ENCODE measurements at places on chromosomes 13 and 19.

DNA sequence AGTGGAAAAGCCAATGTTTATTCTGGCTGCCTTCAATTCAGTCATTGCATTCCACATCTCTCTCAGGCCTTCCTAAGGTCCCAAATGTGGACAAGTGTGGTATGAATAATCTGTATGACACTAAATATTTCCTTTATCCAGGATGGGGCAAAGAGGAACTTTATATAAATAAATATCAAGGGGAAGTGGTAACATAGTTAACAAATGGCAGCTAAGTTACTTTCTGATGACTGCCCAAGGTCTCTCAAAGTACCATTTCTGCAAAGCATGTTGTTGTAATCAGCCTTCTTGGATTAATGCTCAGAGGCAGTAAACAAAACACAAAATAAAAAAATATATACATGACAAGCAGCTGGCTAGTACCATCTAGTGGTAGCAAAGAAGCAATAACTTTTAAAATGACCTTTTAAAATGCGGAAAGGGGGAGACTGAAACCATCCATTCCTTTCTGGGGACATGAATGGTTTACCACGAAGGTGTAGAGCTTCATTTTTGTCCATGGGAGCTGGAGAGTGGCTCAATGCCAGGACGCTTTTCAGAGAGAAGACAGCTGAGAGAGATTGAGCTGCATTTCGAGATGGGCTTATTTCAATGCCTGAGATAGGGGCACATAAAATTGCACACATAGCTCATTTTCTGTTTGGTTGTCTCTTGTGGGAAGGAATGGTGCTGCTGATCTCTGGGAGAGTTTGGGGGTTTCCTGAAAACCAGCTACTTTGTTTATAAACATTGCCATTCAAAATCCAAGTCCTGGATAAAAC lies 259.2 kb downstream of the RFC3 start:
- DNase-seq, result no peak

DNA sequence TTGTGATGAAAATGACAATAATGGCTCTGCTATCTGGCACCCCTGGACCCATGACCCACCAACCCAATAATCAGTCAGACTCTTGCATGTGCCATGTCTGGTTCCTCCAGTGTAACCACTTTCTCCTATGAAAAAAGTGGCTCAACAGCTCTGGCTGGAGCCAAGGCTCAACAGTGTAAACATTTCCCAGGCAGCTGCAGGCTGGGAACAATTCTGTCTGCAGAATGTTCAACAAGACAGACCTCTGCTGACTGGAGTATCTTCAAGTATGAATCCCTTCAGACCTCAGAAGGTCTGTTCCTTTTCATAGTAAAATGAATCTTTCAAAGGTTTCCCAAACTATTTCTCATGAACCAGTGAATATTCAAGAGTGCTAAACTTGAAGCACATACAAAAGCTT lies 410.1 kb upstream of the HTR2A start:
- no peak for DNase-seq

DNA sequence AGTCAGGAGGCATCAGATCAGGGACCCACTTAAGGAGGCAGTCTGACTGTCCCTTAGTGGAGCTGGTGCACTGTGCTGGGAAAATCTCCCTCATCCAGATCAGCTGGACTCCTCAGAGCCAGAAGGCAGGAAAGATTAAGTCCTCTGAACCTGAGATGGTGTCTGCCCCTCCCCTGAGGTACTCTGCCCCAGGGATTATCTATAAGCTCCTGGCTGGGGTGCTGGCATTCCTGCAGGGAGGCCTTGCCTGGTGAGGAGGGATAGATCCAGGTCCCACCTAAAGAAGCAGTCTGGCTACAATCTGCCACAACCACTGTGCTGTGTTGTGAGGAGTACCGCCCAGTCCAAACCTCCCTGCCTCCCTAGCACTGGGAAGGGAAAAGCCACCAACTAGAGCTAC lies 81.2 kb downstream of the NHLRC3 start:
- DNase-seq, result no peak

- DNase-seq, result no peak
Observed at GRCh38 chr13:80690208-80690607, 349.3 kb upstream of the SPRY2 start.

- DNase-seq, result no peak
Observed at GRCh38 chr13:85841427-85841826, 42.2 kb upstream of the SLITRK6 start.

GRCh38 chr13:102141625-102142472 lies 260.0 kb downstream of the FGF14 start:
- no peak for DNase-seq

GRCh38 chr13:28058866-28059613 lies 41.3 kb downstream of the FLT3 start:
- no peak for DNase-seq

- DNase-seq, result no peak
Observed at GRCh38 chr19:28582796-28583195, 630.2 kb downstream of the UQCRFS1 start.

Measured in GM12892 (cell line).